ENCODE measurements at places on chromosomes 1 and 21. TPM values are rescaled to one million over a fixed set of nuclear protein-coding genes. Genes with fewer than 3 reads are reported as not detected.

- DNase-seq = no peak
Observed at GRCh38 chr1:2787163-2787911, 14.2 kb downstream of the TTC34 start.

DNA sequence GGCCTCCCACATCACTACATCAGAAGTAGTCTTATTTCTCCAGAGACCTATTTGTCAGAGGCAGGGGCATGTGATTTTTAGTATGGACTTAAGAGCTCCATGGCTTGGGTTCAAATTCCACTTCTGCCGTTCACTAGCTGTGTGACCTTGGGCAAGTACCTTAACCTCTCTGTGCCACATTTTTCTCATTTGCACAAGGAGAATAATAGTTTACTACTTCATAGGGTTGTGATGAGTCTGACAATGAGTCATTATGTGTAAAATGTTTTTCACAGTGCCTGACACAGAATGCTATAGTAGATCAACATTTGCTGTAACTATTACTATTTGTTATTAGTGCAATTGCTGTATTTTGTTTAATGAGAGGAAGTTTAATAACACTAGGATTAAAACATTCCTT, 200.6 kb downstream of the PRDM2 start:
- DNase-seq = no peak

GRCh38 chr1:215888159-215888558, 321.1 kb downstream of the KCTD3 start:
- DNase-seq = no peak

PTPRU gene
- 0.47 TPM for total RNA-seq

DBT gene
- total RNA-seq = 11.9 TPM

FMO2 gene
- total RNA-seq = not detected

Data from activated CD4-positive, alpha-beta T cell treated with anti-CD3 and anti-CD28 coated beads, Interleukin-2, amount 10 ng/mL, durations not matched to agents 24 days and 14 days (primary cell).